ENCODE measurements at places on chromosomes 11 and 22.
A peak's percentile ranks its signal among the peaks of the same experiment; 100 is the strongest.

DNA sequence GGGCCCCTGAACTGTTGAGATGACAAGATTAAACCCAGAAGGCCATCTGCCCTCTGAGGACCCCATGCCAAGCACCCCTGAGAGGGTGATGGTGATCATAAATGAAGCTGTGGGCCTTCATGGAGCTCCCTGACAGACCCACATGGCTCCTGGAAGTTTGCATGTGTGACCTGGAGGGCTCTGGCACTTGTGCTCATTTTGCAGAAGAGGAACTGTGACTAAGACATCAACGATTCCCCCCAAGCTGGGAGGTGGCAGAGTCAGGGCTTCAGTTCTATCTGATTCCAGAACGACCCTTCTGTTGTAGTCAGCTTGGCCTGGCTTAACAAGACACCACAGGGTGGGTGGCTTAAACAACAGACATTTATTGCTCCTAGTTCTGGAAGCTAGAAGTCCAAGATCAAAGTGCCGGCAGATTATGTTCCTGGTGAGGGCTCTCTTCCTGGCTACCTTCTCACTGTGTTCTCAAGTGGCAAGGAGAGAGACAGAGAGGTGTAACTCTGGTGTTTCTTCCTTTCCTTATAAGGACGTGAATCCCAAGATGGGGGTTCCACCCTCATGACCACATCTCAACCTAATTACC is 46.4 kb upstream of the CD82 start:
- DNase-seq = no peak

DNA sequence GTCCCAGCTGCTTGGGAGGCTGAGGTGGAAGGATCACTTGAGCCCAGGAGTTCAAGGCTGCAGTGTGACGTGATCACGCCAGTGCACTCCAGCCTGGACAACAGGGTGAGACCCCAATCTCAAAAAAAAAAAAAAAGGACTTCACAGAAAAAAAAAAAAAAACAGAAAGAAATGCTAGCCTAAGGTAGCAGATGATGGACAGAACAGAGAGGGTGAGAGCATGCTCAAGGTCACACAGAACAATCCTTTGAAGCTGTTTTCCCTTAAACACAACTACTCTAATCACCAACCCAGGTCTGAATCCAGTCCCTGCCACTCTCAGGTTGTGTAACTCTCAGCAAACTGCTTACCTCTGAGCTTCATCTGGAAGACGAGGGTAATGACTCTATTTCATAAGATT is 9.7 kb downstream of the ZMAT5 start:
- no peak for DNase-seq

DNA sequence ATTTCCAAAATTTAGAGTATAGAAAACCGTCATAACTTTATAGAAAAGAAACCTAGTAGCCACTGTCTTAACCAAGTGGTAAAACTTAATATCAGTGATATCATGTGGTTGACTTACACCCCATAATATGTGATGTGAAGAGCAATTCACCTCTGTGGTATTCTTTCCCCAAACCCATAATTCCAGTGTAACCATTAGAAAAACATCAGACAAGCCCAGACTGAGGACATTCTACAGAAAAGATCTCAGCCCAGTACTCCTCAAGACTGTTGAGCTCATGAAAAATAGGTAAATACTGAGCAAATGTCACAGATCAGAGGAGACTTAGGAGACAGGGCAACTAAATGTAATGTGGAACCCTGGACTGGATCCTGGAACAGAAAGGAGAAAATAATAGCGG is 134.6 kb downstream of the PGR start:
- no peak for DNase-seq

DNA sequence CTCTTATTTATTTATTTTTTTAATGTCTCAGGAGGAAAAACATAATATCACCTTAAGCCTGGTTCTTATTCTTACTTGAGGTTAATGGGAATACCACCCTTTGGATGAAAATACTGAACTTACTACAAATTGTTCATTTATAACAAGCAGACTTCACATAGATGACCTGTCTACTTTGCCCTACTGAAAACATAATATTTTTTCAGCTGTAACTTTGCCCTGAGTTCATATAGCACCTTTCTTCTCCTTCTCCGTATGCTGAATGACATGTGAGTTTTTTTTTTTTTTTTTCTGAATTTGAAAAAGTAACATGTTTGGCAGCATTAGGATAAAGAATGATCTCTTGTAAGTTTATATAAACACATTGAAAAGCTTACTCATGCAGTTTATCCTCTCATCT is 186.8 kb downstream of the TMEM135 start:
- DNase-seq = no peak

GRCh38 chr11:76102802-76103201 is 103.5 kb downstream of the WNT11 start:
- DNase-seq = no peak

DNA sequence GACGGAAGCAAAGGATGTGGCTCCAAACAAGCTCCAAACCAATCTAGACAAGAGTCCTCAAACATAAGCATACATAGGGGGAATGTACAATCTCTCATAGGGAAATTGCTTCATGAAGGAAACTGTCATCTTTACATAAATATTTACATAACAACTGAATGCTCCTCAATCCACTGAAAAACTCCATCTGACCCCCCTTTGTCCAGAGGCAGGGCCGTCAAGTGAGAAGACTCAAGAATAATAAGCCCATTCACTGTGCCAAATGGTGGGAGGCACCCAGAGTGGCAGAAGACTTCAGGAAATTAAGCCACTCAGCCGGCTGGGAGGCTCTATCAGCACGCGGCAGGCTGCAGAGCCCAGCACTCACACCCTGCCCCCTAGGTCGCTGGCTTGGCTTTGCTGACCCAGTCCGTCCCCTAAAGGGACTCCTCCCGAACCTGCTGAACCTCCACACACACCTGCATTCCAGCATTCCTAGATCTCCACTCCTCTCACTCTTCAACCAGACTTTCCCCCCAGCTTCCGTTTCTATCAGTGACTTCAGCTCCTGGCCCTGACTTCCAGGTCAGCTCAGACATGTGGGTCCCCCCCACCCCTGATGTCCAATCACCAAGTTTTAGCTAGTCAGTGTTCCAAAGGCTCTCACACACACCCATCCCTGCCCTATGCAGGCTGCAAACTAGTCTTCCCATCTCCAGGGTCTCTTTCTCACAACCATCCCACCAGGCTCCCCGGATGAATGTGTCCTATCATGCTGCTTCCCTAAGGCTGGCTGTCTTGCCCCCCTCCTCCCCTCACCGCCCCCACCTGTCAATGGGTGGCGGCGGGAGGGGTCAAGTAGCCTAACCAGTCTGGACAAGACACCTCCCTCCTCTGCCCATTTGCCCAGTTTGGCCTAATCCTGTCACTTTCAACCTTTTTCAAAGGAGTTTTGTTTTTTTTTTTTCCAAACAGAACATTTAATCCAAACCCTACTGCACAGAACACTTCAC is 11.3 kb downstream of the VPS37C start:
- DNase-seq = no peak

- peak; percentile 78 for DNase-seq
These were observed at the start of gene PRSS23 for GRCh38 chr11:86800076-86800959. Gene PRSS23 (plus strand): TSS chr11:86800542. CDS start chr11:86807644, 7,102 bp downstream.

GRCh38 chr11:10779086-10779485 is 28.0 kb downstream of the CTR9 start:
- no peak for DNase-seq
